ENCODE measurements at places on chromosomes 5 and 9.

GRCh38 chr9:88978034-88978433, 13.2 kb upstream of the S1PR3 start:
- no peak for DNase-seq

GRCh38 chr5:168320805-168321204, 29.4 kb downstream of the WWC1 start:
- DNase-seq, result no peak

- DNase-seq, result peak; percentile 66
Observed at GRCh38 chr5:176596689-176597416, 13.1 kb downstream of the GPRIN1 start.

DNA sequence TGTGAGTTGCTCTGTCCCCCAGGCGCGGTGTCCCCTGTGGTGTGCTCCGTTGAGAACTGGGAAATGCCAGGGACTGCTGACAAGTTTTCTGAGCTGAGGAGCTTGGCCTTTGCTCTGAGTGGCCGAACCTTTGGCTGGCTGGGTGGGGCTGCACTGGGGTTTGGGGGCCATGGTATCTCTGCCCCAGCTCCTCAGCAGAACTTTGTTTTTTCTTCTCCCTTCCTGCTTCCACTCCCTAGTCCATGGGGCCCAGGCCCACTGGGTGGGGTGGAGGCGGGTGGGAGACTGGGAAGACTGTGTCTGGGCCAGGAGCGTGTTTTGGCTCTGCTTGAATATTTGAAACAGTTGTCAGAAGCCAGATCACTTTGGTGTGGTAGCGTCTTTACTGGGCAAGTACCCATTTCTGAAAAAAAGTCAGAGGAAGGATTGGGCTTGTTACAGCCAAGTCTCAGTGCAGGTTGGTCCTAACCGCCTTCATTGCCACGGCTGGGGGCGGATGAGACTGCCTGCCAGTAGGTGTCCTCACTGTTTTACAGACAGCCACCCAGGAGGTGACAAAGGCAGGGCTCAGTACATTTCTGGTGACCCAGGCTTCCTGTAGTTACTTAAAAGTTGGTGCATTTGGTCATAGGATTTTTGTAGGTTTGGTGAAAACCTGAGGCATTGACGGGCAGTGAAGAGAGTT, 92.7 kb downstream of the DAB2IP start:
- peak; percentile 79 for DNase-seq

Measured in germinal center (tissue), 1 donor.